ENCODE measurements at places on chromosomes 13 and 19.

GRCh38 chr19:8255426-8256125 lies 46.4 kb downstream of the CERS4 start:
- DNase-seq = no peak

DNA sequence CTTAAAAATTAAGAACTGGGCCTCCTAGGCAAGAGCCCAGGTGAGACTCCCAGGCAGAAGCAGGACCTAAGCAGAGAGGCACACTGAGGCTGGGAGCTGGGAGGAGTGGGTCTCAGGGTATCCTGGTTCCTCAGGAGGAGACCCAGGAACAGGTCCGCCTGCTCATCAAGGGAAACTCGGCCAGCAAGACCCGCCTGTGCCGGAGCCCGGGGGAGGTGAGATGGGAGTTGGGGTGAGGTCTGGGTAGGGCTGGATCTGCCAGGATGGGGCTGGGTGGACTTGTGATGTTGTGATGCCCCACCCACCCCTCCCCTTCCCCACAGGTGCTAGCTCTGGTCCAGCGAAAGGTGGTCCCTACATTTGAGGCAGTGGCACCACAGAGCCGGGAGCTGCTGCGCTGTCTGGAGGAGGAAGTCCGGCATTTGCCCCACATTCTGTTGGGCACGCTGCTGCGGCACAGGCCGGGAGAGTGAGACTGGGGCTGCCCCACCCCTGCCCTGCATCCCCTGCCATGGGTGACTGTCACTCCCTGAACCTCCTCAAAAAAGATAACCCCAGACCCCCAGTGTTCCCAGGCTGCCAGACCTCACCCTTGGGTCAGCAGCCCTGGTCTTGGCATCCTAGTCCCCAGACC lies 6.9 kb downstream of the HAUS5 start:
- no peak for DNase-seq

GRCh38 chr13:77339408-77339807 lies 12.5 kb upstream of the MYCBP2 start:
- no peak for DNase-seq

DNA sequence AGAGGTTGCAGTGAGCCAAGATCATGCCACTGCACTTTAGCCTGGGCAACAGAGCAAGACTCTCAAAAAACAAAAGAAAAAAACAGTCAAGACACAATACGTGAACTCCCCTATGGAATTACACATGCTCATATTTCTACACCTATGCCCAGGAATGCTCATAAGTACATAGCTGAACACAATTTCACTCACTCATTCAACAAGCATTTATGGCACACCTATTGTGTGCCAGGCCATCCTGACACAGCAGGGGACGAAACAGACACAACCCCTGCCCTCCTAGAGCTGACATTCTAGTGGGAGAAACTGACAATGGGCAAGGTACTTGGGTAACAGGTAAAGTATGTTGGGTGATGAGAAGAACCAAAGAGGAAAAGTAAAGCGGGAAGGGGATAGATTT lies 9.5 kb downstream of the AXL start:
- DNase-seq = no peak

DNA sequence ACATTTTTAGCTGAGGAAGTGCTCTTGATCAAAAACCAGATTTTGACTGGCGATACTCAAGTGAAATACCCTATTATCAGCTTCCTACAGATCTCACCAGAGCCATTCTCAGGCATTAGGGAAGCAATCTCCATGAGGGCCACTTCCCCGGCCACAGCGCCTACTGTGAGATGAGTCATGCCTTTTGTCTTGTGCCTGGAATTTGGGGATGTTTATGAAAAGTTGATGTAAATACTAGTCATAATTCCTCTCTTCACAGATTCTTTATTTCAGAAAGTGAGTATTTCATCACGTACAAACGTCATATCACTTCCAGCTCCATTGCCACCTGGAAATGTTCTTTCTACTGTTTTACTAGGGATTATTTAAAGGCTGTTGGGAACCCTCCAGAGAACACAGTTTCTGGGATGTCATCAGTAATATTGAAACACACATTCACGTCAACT lies 25.3 kb upstream of the SLC46A3 start:
- no peak for DNase-seq

DNA sequence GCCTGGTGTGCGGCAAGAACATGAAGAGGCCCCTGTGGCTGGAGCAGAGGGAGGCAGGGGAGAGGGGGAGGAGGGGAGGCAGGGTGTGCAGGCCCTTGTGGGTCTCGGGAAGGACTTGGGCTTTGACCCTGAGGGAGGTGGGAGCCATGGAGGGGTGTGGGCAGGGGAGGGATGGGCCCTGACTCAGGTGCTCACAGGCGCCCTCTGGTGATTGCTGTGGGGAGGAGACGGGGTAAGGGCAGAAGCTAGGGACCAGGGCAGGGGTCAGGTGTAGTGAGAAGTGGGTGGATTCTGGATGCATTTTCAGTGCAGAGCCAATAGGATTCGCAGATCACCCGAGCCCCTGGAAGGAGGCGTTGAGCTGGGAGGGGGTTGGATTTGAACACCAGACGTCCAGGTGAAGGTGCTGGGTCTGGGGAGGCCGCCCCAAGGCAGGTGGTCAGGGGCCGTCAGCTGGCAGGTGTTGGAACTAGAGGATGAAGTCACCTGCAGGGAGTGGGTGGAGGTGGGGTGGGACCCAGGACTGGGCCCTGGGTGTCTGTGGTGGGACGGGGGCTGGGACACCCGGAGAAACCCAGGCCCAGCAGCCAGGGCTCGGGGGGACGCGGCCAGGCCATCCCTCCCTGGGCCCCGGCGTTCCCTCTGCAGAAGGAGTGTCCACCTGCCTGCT lies 185.4 kb downstream of the KDM4B start:
- DNase-seq = peak; percentile 48

GRCh38 chr19:44570984-44571684 lies 41.7 kb upstream of the CEACAM20 start:
- peak; percentile 64 for DNase-seq
